ENCODE measurements at places on chromosomes 5 and 9.
A peak's percentile ranks its signal among the peaks of the same experiment; 100 is the strongest.

DNA sequence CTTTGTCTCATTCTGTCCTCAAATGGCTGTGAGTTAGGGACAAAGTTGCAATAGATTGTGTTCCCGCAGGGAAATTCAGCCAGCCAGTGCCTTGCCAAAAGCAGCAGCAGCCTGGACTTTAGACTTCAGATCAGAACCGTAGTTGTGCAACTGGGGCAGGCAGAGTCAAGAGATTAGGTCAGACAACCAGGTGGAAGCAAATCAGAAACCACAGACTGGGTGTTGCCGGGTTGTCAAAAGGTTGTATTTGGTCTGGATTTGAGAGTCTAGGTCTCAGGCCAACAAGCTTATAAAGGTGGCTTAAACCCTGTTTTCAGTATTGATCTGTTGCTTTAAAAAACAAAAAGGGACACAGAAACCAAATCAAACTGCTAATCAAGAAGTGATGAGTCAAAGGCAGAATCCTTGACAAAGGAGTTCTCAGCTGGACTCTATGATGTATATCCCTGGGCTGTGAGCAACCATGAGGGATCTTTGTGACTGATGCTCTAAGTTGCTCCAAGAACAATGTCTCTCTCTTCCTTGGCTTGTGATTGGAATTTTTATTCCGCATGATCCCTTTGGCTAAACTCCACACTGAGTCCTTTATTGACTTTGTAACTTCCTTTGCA lies 20.9 kb downstream of the RFK start:
- DNase-seq, result no peak

DNA sequence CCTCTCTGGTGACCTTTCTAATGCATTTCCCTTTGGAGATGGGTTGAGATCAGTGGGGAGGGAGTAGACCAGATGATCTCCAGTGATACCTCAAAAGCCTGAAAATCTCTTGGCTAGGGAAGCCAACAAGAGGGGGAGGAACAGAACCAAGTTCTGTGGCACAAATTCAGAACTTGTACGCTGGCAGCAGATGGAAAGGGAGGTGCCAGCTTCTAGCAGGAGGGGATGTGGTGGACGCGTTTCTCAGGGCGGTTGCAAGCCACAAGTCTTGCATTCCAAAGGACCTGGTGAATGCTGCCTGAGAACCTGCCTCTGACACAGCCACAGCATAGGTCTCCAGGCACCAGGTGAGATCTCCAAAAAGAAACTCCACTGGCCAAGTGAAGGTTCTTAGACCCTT lies 13.4 kb downstream of the SLIT3 start:
- no peak for DNase-seq

- no peak for DNase-seq
Measured at GRCh38 chr5:158074597-158074991, 215.6 kb upstream of the CLINT1 start.

DNA sequence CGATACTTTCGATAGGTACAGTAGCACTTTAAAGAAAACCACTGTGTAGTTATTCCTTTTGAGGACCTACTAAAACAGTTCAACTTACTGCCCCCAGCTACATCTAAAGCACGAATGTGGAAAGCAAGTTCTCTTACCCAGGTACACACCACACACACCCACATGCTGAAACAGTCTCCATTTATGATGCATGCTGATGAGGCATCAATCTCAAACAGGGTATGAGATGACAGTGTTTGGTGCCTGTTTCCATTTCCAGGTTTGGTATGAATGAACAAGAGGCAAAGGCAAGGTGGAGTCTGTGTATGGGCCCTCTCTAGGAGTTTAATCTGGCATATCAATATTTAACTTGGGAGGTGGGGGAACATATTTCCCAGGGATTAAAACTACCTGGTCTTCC lies 13.9 kb downstream of the HMGXB3 start:
- DNase-seq, result no peak

- DNase-seq, result no peak
Measured at GRCh38 chr9:105418588-105419500, 29.0 kb upstream of the FSD1L start.

GRCh38 chr9:34555002-34555348 lies 32.2 kb upstream of the ENHO start:
- peak; percentile 71 for DNase-seq

DNA sequence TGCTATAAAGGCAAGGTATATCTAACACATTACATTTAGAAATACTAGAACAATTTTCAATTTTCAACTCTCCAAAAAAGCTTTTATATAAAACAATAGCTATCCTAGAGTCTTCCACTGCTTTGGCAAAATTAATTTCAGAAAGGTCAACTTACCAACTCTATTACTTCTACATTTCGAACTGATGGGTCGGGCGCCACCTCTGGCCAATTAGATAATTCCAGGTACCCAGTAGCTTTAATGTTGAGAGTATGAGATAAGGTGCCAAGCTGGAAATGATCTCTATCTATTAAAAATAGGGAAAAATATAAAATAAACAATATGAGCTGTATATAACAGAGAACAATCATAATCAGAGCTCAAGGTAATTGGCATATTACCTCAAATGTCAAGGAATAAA lies 166.6 kb downstream of the AP3B1 start:
- DNase-seq, result no peak

DNA sequence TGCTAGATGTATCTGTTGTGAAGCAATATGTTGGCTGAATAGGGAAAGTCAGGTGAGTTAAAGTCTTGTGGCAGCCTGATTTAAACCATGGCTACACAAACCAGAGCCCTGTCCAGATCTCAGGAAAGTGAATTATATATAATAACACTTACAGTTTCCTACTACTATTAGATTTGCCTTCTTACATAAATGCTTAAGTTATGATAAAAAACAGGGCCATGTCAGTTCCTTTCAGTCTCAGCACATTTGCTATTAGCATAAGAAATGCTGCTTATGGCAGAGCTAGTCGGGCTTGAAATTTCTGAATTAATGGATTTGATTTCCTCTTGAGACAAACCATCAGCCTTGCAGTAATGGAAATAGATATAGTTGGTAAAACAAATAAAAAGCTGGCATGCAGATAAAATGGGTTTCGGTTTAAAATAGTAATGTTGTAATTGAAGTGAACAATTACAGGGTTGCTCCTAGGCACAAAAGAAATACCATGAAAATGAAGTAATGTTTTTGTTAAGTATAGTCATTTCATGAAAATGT lies 664.2 kb upstream of the ZNF608 start:
- DNase-seq, result no peak

DNA sequence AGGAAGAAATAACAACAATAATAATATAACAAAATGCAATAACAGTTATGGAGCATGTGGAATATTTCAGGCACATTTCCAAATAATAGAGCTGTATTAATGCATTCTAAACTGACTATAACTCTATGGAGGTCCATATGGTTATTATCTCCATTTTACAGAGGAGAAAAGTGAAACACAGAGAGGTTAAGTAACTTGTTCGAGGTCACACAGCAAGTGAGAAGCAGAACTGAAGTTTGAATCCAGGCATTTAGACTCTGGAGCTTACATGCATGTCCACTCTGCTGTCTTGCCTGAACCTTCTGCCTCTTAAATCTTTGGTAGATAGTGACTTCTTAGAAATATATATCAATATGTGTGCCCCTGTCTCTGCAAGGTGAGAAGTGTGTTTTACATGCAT lies 350.8 kb downstream of the GADD45G start:
- no peak for DNase-seq

GRCh38 chr9:125551781-125552180 lies 155.2 kb downstream of the MAPKAP1 start:
- no peak for DNase-seq

- DNase-seq, result no peak
Measured at GRCh38 chr5:17150531-17150930, 66.9 kb upstream of the BASP1 start.

DNA sequence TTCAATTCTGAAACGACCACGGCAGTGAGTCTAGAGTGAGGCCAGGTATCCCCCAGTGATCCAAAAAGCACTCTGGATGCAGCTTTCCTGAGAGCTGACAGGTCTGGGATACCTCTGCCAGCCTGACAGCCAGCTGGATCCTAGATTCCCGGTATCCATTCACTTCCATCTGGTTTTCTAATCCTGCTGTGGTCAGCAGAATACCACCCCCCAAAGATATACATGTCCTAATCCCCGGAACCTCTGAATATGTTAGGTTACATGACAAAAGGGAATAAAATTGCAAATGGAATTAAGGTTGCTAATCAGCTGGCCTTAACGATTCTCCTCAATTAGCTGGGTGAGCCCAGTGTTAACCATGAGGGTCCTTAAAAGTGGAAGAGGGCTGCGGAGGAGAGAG lies 1.4 kb upstream of the ZNF79 start:
- DNase-seq, result no peak

DNA sequence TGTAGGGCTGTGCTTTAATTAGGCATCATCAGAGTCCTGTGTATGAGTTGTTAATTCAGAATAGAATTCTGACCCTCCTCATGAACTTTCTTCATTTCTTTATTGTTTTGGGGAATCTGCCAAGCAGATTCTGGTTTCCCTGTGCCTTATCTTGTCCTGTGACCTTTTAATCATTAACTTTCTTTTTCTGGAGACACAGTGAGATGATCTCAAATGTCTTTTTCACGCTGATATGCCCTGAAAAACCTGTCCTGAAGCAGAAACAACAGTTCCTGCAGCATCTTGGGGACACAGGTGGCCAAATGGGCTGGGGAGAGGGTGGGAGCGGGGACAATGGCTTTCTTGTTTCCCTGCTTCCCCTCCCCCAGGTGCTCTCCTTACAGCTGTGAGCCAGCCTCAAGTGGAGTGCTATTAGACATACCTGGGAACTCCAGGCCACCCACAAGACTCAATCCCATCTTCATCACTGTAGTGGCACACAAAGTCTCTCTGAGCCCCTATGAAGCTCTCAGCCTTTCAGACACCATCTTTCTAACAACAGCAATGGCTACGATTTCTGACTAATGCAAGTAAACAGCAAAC lies 213.8 kb downstream of the ATP10B start:
- DNase-seq, result no peak

GRCh38 chr5:139788294-139788910 lies 7.2 kb upstream of the PSD2 start:
- peak; percentile 40 for DNase-seq

DNA sequence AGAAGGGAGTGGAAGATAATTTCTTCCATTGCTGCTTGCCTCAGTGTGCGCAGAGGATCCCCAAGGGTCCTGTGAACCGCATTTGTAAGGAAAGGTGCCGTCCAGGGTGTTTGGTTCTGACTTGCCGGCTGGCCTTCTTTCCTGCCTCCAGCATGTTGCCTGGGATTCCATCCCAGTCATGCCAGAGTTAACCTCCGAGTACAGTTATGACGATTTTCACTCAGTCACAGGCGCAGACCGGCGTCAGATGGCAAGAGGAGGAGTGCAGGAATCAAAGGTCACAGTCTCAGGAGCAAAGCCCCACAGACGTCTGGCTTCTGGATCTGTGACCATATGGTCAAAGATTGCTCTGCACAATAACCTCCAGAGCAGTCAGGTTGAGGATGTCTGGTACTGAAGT lies 5.9 kb upstream of the GADD45G start:
- no peak for DNase-seq

DNA sequence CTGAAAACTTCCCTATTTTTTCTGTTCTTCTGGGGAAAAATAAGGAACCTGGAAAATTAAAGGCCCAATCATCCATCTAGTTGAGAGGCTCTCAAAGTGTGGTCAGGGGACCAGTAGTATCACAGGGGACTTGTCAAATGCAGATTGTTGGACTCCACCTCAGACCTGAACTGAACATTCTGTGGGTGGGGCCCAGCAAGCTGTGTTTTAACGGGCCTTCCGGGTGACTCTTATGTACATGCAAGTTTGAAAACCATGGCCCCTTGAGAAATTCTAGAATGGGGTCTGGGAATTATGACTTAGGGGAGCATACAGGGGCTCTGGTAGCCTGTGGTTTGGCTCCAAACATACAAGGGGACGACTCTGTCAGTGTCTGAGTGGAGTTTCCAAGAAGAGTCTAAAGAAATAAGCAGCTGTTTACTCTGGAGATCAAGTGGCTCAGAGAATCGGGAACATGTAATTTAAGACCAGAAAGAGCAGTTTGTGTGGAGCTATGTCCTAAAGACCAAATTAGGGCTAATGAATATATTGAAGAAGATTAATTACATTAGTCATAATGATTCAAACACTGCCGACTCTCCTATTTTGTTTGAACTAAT lies 177.4 kb downstream of the SLC28A3 start:
- no peak for DNase-seq

DNA sequence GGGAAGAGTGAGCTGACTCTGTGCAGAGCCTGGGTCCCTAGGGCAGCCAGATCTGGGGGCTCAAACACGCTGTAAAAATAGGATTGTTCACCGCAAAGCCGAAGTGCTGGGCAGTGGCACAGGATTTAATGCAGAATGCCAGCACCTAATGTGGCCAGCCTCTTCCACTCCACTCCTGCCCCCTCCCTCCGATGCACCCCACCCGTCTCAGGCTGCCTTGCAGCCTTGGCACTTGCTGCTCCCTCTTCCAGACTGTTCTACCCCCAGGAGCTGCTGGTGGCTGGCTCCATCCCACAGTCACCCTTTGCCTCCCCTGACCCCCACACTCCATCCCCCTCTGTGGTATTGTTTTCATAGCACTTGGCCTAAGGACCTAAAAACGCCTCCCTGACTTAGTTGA lies 86.2 kb downstream of the SEMA4D start:
- DNase-seq, result no peak

GRCh38 chr9:128124873-128125579 lies 2.5 kb downstream of the PTGES2 start:
- peak; percentile 72 for DNase-seq

DNA sequence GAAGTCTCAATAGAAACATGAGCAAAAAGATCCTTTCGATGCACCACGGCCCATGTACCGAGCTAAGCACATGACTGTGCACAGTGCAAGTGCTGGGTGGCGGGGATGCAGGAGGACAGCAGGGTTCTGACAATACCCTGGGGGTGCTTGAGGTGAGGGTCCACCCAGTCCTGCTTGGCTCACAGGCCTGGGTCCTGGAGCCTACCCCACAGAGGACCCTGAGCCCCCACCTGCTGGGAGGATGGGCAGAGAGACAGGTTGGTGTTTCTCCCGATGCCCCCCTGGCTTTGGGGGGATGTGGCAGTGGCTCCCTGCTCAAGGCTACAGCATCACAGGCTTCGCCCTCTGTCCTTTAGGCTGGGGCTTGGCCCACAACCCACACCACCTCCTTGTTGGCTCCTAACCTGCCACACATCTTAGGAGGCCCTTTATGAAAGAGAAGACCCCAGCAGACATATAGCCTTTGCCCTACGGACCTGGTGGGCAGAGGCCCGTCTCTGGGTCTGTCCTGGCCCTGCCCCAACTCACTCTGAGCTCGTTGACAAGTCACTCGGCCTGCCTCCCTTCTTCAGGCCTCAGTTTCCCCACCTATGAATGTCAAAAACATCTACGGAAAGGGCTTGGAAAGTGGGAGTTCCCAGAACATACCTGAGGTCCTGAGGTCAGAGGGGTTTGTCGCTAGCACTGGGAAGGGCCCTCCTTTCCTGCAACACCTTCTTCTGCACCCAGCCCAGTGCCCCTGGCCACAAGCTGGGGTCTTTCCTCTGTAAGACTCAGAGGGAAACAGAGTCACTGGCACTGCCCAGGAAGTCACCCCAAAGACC lies 50.3 kb downstream of the BARX1 start:
- DNase-seq, result peak; percentile 10

- DNase-seq, result no peak
Measured at GRCh38 chr5:82798676-82799075, 278.5 kb downstream of the TMEM167A start.

- no peak for DNase-seq
Measured at GRCh38 chr9:123757547-123757946, 172.4 kb downstream of the DENND1A start.

GRCh38 chr9:135565636-135566035 lies 4.1 kb downstream of the PAEP start:
- DNase-seq, result no peak

- DNase-seq, result no peak
Measured at GRCh38 chr5:134411228-134411545, 494 bp downstream of the CDKN2AIPNL start.
